Naive thymus-derived CD8-positive, alpha-beta T cell (primary cell): ENCODE measurements at places on chromosomes 6 and 20.

DNA sequence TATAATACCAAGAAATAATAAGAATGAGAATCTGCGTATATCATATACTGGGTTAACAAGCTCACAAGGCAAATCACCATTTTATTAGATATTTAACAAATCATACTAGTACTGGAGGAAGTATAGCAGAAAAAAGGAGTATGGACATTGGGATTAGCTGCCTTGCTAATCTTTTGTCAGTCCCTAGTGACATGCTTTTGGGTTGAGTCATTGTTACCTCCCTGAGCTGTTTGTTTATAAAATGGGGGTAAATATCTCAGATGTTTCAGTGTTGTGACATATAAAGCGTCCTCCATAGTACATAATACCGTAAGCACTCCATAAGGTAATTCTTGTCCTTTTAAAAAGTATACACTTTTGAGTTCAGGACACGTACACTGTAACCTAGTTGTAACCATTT lies 107.0 kb downstream of the ESR1 start:
- no peak for DNase-seq
- H3K27me3 ChIP-seq: no peaks in the 10 kb centered on the region

- H3K4me3 ChIP-seq: no peak overlapping the region
- no peaks in the 10 kb centered on the region for H3K36me3 ChIP-seq
- peaks cover 18% of the 10 kb centered on the region for H3K27me3 ChIP-seq
- H3K27ac ChIP-seq: peak overlapping the region; percentile 49
- peaks cover 16% of the 10 kb centered on the region for H3K4me1 ChIP-seq
These were observed 71.7 kb downstream of the ATP9A start for GRCh38 chr20:51696304-51697071.

GRCh38 chr6:40957616-40958492 lies 81.2 kb downstream of the UNC5CL start:
- H3K36me3 ChIP-seq: no peaks in the 10 kb centered on the region
- peaks cover 6% of the 10 kb centered on the region for H3K27me3 ChIP-seq
- no peak overlapping the region for H3K4me3 ChIP-seq
- no peak overlapping the region for H3K27ac ChIP-seq

- no peak for DNase-seq
- peak overlapping the region; percentile 85 for H3K27ac ChIP-seq
- H3K27me3 ChIP-seq: no peaks in the 10 kb centered on the region
- H3K4me3 ChIP-seq: peak overlapping the region; percentile 90
- peaks cover 16% of the 10 kb centered on the region for H3K36me3 ChIP-seq
These were observed 10.9 kb downstream of the ITPR3 start for GRCh38 chr6:33631971-33632557.

DNA sequence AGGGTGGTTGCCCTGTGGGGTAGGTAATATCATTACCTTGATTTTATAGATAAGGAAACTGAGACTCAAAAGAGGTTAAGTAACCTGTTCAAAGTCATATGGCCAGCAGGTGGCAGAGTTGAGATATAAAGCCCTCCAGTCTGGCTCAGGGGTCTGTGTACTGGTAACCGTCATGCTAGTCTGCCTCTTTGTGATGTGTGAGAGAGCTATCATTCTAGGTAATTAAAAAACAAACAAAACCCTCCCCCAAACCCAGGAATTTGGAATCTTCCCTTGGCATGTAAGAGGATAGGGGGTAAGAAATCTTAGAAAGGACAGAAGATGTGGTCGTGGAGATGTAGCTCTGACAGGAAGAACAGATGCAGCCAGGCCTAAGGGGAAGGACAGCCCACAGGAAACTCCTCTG lies 206.0 kb downstream of the CDC5L start:
- no peak overlapping the region for H3K27ac ChIP-seq
- peaks cover 34% of the 10 kb centered on the region for H3K27me3 ChIP-seq
- DNase-seq: peak; percentile 59
- H3K36me3 ChIP-seq: no peaks in the 10 kb centered on the region
- H3K4me3 ChIP-seq: no peak overlapping the region

- H3K36me3 ChIP-seq: no peaks in the 10 kb centered on the region
- H3K4me1 ChIP-seq: no peaks in the 10 kb centered on the region
- no peak overlapping the region for H3K27ac ChIP-seq
These were observed 74.8 kb downstream of the PKHD1 start for GRCh38 chr6:52012582-52012981.
